ENCODE measurements at places on chromosomes 3 and 15. TPM values are rescaled to one million over a fixed set of nuclear protein-coding genes. Genes with fewer than 3 reads are reported as not detected.

PDE8A gene
- 28.2 TPM for total RNA-seq

SERPINI2 gene
- 0.46 TPM for total RNA-seq

CPA3 gene
- total RNA-seq, result 1.9 TPM

GABRR3 gene
- not detected for total RNA-seq

HRG gene
- not detected for total RNA-seq

MORC1 gene
- total RNA-seq, result not detected

IGSF11 gene
- 1.8 TPM for total RNA-seq

BSN gene
- 1.00 TPM for total RNA-seq

COL8A1 gene
- total RNA-seq, result 28.5 TPM

CTXN2 gene
- not detected for total RNA-seq

KLHL6 gene
- 2.2 TPM for total RNA-seq

STRC gene
- 0.24 TPM for total RNA-seq

CLEC3B gene
- 77.1 TPM for total RNA-seq

PCOLCE2 gene
- total RNA-seq, result 42.2 TPM

RYK gene
- total RNA-seq, result 44.2 TPM

PRICKLE2 gene
- 12.4 TPM for total RNA-seq

IL12A gene
- total RNA-seq, result 0.51 TPM

ZNF80 gene
- not detected for total RNA-seq
